ENCODE measurements at places on chromosomes 2 and 18. TPM values are rescaled to one million over a fixed set of nuclear protein-coding genes. Genes with fewer than 3 reads are reported as not detected.

DOK6 gene
- 4.9 TPM for total RNA-seq

GAL3ST2 gene
- total RNA-seq, result 0.47 TPM

IL36B gene
- not detected for total RNA-seq

UGT1A10 gene
- total RNA-seq, result 3.0 TPM

EGR4 gene
- total RNA-seq, result not detected

GRCh38 chr18:67540559-67540958 is 24.0 kb upstream of the DSEL start:
- DNase-seq, result no peak

GRCh38 chr18:79399275-79400081 is 3.7 kb downstream of the NFATC1 start:
- no peak for DNase-seq

- DNase-seq, result no peak
Measured at GRCh38 chr2:40363631-40364030, 88.3 kb downstream of the SLC8A1 start.

- no peak for DNase-seq
Measured at GRCh38 chr2:120829633-120830025, 94.0 kb downstream of the GLI2 start.

Measured in ureter (tissue), 1 donor.